ENCODE measurements at places on chromosomes 3 and 15. TPM values are rescaled to one million over a fixed set of nuclear protein-coding genes. Genes with fewer than 3 reads are reported as not detected.

DNA sequence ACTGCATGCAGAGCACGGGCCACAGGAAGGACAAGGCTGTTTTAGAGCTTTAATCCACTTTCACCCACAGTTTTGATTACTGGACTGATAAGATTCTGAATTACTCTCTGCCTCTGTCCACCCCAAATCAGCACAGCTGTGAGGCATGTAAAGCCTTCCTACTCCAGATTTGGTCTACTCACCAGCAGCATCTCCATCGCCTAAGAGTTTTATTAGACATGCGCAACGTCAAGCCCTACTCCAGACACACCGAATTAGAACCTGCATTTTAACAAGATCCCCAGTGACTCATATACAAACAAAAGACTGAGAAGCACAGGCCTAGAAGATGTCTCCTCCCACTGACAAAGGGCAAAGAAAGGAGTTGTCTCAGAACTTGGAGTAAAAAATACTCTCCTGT, 221.2 kb downstream of the TUSC7 start:
- DNase-seq: no peak

DNA sequence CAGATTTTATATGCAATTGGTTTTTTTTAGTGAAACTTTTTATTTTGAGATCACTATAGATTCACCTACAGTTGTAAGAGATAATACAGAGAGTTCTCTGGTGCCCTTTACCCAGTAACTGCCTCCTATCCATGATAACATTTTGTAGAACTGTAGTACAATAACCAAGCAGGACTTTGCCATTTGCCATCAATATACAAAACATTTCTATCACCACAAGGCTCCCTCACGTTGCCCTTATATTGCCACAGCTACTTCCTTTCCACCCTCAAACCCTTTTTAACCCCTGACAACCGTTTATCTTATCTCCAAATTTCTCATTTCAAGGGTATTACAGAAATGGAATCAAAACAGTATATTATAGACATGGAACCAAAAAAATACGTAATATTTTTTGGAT, 130.7 kb upstream of the GOLGA6L4 start:
- no peak for DNase-seq

The HMG20A gene
- 18.2 TPM for polyA plus RNA-seq

DNA sequence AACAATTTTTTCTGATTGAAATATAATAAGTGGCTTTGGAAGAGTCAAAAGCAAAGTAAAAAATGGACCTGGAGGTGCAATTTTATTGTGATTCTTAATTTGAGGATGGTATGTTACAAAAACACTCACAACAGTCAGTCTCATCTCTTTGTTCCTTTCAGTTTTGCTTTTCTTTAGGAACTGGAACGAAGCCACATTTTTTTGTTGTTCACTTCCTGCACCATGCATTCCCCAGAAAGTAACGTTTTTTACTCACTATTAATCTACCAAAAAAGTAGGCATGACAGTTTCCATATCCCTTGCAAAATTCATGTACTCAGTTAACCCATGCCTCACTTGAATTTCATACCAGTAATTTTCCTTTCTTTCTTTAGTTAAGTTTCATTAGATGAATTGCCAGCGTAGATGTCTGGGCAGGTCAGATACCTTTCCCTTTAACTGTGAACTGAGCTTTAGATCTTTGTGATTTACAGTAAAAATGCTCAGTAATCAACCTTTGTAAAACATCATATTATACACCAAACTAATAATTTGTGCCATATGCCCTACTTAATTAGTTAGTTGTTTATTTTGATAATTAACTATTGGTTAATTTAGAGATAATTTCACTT, 384.3 kb downstream of the ROBO1 start:
- no peak for DNase-seq

The FOXL2 gene
- polyA plus RNA-seq: 22.7 TPM

DNA sequence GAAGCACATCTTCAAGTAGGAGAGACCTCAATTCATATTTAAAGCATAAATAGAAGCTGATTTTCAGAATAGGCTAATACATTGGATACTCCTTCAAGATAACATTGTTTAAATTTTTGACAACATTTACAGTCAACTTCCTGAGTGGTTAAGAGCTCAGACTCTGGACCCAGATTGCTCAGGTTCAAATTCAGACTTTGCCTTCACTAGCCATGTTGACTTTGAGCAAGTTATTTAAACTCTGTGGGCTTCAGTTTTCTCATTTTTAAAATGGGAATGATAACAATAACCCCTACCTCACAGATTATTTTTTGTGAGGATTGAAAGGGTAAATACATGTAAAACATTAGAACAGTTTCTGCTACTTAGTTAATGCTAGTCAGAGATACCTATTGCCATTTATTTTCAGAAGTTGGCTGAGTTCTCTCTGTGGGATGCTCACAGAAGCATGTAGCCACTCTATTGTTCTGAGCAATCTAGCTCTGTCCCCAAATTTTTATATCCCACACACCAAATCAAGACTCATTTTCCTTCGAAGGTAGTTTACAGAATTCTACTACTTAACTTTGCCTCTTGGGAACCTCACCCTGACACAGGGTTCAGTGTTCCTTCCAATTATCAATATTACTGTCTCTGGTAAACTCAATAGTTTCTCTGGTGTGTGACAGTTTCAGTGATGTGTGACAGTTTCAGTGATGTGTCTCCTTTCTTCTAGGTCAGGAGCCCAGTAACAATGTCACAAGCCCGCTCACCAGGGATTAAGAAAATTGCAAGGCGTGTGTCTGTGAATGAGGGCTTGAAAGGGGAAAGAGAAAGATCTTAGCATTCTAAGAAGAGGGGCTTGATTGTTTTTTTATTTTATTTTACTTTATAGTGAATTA, 79.4 kb upstream of the OSTN start:
- no peak for DNase-seq

All from ovary (tissue), 10 donors.